Astrocyte (in vitro differentiated cells and primary cell): ENCODE measurements at places on chromosomes 6 and 20.

GRCh38 chr6:73325656-73326055 is 28.4 kb downstream of the DPPA5 start:
- no peaks in the 10 kb centered on the region for H3K36me3 ChIP-seq
- H3K4me3 ChIP-seq = no peak overlapping the region
- no peaks in the 10 kb centered on the region for H3K27me3 ChIP-seq
- no peak for DNase-seq
- no peak overlapping the region for H3K27ac ChIP-seq

- DNase-seq = no peak
- H3K4me3 ChIP-seq = no peak overlapping the region
- H3K4me1 ChIP-seq = peaks cover 10% of the 10 kb centered on the region
- H3K36me3 ChIP-seq = no peaks in the 10 kb centered on the region
- H3K27ac ChIP-seq = no peak overlapping the region
Observed at GRCh38 chr6:3222506-3223038, 4.9 kb downstream of the TUBB2B start.

DNA sequence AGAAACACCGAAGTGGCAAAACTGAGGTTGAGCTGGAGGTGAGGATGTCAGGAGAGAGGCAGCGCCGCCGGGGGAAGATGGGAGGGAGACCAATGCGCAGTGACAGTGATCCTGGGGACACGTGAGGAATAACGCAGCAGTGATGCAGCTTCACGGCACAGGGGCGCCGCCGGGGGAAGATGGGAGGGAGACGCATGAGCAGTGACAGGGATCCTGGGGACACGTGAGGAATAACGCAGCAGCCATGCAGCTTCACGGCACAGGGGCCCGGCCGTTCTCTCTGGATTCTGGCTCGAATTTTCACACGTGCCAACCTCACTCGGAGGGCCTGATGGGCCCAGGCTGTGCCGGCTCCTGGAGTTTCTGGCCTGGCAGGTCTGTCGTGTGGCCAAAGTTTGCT is 94.7 kb downstream of the SMOC2 start:
- H3K27ac ChIP-seq = no peak overlapping the region
- H3K36me3 ChIP-seq = no peaks in the 10 kb centered on the region
- no peaks in the 10 kb centered on the region for H3K4me1 ChIP-seq
- H3K4me3 ChIP-seq = no peak overlapping the region
- H3K27me3 ChIP-seq = peaks cover 5% of the 10 kb centered on the region
- DNase-seq = no peak

DNA sequence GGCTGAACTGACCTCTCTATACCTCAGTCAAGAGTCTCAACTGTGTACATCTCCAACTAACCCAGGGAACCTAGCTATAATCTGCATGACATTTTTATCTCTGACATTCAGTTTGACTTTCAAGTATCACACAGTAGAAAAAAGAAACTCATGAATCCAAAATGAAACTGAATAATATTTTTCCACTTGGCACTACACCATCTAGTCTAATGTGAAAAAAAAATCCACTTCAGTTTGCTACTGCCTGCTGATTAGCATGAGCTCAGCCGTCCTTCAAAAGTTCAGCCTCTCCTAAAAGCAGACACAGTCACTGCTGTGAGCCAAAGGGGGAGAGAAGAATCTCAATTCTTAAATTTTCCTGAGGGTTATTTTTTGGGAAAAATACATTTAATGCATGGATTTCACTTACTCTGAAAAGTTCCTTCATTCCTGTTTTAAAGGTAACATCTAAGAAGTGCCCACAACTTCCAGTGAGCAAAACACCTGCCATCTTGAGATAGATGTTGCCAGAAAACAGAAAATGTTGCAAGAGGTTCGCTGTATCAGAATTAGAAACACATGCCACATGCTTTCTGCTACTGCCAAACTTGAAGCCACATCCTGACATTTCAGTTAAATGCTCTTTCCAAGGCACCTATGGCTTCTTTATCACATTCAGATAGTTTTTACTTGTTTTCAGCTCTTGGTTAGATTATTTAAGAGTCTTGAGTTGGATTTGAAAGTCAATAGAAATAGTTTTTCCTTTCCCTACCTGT is 95.4 kb downstream of the MKKS start:
- no peaks in the 10 kb centered on the region for H3K27me3 ChIP-seq
- H3K36me3 ChIP-seq = no peaks in the 10 kb centered on the region
- H3K27ac ChIP-seq = no peak overlapping the region
- H3K4me1 ChIP-seq = no peaks in the 10 kb centered on the region
- H3K4me3 ChIP-seq = no peak overlapping the region
